ENCODE measurements at places on chromosomes 12 and 14.

GRCh38 chr12:109792992-109793391 lies 40.2 kb downstream of the TRPV4 start:
- DNase-seq: no peak

DNA sequence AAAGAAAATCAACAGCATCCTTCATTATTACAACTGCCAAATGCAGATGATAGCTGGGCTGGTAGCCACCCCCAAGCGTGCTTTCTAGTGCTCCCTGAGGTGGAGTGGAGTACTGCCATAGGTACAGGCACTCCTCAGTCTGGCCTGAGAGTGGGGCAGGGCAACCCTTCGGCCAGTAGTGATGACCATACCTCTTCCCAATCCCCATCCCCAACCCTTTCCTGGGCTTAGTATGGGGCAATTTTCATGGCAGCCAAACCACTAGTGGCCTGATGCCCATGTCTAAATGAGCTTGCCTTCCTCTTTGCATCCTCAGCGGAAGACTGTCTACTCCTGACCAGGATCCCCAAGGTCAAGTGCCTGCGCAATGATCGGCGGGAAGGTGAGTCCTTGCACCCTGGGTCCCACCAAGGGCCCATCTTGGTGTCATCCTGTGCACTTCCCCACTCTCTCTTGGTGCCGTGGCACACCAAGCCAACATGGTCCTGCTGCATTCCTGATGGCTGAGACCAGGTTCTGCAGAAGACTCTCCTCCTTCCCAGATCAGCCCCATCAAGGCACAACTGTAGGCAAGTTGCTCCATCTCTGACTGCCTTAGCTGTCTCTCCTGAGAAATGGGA lies 65.8 kb downstream of the GALNT16 start:
- peak; percentile 16 for DNase-seq

GRCh38 chr14:54332490-54332889 lies 64.3 kb upstream of the CDKN3 start:
- no peak for DNase-seq

DNA sequence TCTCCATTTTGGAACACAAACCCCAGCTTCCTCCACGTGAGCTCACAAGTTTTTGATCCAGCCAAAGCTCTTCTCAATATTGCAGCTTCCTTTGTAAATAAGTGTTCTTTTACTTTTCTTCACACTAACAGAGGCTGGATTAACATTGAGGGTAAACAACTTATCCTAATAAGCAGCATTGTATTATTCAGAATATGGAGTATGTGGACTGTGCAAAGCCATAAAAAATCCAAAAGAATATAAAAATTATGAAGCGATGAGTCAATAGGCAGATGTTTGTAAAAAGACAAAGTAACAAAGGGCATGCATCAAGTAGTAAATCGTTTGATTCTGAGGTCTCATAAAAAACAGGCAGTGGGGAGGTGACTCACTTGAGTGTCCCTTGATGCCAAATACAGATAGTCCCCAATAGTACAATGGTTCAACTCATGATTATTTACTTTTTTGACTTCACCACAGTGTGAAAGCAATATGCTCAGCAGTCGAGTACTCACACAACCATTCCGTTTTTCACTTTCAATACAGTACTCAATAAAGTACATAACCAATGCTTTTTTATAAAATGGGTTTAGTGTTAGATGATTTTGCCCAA lies 23.1 kb upstream of the KCNK10 start:
- DNase-seq: peak; percentile 46

GRCh38 chr12:43861015-43861839 lies 25.3 kb downstream of the TMEM117 start:
- no peak for DNase-seq

DNA sequence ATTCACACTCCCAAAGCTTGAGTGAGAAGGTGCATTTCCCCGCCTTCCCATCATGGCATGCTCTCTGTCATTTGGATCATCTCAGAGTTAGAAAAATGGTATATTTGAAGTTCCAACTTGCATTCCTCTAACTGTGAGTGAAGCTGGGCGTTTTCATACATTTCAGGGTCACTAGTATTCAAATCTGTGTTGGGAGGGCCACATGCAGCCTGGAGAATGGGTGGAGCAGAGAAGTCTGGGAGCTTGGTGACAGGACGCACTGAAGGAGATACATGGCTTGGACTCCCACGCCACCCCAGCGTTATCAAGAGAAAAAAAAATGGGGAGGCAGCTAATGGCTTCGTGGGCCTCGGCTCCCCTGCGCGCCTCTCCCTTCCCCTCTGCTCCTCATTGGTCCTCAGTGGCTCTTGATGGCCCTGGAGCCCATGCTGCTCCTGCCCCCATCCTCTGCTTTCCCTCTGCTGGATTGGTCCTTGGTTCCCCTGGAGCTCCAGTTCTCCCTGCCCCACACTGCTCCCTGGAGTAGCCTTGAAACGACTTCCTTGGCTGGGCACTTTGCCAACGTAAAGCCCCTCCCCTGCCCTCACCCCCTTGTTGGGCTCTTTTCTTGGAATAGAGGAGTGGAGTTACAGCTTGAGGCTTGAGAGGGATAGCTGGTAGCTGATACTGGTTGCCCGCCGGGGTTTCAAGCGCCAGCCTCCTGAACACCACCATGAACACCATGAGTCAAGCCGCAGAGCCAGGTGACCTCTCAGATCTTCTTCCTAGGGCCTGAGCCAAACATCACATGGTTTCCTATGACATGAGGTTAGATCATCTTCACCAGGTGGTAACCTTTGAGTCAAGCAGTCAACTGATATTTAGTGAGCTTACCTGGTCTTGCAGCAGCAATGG lies 139.6 kb downstream of the PRKCH start:
- DNase-seq: peak; percentile 33

- DNase-seq: no peak
Measured at GRCh38 chr12:34108405-34108803, 86.1 kb downstream of the ALG10 start.
